ENCODE measurements at places on chromosomes 6 and 20.

DNA sequence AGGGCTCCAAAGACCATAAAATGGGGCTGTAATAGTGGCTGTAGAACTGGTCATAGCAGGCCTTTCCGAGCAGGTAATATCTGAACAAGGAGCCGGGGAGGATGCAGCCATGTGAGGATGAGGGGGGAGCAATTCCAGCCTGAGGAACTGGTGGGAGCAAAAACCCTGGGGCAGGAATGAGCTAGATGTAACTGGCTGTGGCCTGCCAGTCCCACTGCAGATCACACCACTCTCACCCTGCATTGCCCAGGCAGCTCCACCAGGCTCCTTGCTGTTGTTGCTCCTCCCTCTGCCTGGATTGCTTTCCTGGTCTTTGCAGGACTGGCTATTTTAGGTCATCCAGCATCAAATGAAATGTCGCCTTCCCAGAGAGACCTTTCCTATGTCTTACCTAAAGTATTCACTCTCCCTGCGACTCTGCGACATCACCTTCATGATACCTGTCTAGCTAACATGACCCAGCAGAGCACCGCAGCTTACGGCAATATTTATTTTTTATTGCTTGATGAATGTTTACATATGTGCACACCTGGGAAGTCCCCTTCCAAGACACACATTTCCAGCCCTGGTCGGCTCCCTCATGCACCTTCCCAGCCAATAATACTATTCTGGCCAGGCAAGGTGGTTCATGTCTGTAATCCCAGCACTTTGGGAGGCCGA lies 2.4 kb upstream of the ZFP64 start:
- DNase-seq: no peak

DNA sequence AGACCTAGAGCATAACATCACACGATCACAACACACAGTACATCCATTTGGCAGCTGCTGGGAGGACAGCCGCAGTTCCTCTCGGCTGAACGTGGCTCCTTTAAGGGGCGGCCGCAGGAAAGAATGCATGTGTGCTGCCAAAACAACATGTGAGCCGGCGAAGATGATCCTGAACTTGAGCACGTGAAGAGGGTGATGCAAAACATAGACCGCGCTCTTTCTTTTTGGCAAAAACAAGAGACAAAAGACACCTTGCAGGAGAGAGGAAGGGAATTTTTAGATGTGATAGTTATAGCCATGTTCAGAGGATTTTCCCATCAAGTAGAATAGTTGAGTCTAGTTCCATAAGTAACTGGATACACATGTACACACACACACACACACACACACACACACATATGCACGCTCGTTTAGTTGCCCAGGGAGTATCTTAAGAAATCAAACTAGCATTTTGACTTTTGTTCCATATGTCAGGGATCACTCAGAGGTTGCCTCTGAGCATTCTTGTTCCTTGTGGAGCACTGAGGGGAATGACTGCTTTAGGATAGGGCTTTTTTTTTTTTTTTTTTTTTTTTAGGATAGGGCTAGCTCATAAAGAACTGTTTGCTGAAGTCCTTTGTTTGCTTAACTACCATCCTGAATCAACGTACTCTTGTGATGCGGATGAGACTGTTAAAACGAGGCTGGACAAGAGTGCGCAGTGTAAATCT lies 21.7 kb upstream of the RANBP9 start:
- no peak for DNase-seq

- no peak for DNase-seq
These were observed 120.6 kb upstream of the TMEM181 start for GRCh38 chr6:158439255-158439654.

- no peak for DNase-seq
These were observed 600.5 kb upstream of the GJE1 start for GRCh38 chr6:141532211-141532610.

GRCh38 chr6:34339432-34339831 lies 53.0 kb downstream of the NUDT3 start:
- DNase-seq: no peak

- no peak for DNase-seq
These were observed 14.2 kb downstream of the E2F3 start for GRCh38 chr6:20415712-20416454.

- no peak for DNase-seq
These were observed 461.8 kb downstream of the CDKAL1 start for GRCh38 chr6:20996099-20996498.

GRCh38 chr6:64996301-64996700 lies 710.7 kb downstream of the EYS start:
- no peak for DNase-seq

DNA sequence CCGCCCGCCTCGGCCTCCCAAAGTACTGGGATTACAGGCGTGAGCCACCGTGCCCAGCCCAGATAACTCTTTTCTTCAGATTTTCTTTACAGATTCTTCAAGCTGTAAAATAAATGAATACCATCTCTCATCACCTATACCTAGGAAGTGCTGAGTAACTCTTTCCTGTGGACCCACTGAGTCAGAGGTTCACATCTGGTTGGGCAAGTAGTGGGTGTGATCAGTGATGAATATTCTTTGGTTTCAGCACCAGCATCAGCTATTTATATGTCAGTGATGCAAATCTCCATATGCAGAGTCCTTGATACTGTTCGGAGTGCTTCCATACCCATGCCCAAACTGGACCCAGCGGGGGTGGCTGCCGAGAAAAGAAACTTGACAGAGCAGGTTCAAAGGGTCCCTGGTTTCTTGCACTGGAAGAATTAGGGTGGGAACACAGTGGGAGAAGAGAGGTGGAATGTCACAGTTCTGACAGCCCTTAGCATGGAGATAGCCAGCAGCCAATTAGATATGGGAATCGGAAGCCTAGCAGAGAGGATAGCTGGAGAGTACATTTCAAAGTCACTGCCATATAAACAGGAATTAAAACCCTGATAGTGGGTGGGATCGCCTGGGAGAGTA lies 64.9 kb upstream of the DDR1 start:
- no peak for DNase-seq

- no peak for DNase-seq
These were observed 224.9 kb downstream of the FARS2 start for GRCh38 chr6:5486214-5486613.

- DNase-seq: peak; percentile 50
These were observed 81.7 kb upstream of the NFATC2 start for GRCh38 chr20:51624157-51624731.

DNA sequence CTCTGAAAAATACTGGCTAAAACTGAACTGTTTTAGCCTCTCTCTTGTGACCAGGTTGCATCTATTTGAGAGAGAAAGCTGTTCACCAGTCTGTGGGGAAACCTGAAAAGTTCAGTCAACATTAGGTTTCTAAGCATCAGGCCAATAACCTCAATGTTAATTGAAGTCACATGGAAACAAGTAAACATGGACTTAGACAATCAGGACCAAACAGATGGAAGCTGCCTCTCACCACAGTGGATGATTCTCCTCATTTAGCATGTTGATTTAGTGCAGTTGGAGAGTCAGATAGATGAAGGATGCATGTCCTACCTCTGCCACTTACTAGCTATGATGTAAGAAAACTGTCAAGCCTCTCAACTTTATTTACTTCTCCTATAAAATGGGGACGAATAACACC lies 18.2 kb downstream of the SCGN start:
- no peak for DNase-seq

GRCh38 chr6:88708197-88708744 lies 255.1 kb downstream of the RNGTT start:
- no peak for DNase-seq

DNA sequence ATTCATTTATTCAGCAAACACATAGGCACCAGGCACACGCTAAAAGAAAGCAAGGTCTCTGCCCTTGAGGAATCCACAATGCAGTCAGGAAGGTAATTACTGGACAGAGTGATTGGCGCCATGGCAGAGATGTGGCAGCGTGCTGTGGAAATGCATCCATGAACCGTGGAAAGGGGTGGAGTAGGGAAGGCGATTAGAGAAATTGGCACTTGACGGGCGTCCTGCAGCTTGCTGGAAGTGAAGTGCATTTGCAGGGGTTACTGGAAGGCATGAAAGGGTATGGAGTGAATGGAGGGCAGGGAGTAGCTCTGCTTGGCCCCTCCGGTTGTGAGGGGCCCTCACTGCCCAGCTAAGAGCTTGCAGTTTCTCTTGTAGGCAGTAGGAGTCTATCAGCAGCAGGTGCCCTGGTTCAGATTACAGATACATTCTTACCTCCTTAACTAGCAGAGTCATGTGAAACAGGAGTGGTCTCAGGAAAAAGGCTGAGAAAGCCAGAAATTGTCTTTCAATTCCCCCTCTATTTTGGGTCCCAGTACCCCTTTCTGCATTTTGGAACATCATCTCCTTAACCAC lies 122.5 kb upstream of the TIAM2 start:
- DNase-seq: no peak

DNA sequence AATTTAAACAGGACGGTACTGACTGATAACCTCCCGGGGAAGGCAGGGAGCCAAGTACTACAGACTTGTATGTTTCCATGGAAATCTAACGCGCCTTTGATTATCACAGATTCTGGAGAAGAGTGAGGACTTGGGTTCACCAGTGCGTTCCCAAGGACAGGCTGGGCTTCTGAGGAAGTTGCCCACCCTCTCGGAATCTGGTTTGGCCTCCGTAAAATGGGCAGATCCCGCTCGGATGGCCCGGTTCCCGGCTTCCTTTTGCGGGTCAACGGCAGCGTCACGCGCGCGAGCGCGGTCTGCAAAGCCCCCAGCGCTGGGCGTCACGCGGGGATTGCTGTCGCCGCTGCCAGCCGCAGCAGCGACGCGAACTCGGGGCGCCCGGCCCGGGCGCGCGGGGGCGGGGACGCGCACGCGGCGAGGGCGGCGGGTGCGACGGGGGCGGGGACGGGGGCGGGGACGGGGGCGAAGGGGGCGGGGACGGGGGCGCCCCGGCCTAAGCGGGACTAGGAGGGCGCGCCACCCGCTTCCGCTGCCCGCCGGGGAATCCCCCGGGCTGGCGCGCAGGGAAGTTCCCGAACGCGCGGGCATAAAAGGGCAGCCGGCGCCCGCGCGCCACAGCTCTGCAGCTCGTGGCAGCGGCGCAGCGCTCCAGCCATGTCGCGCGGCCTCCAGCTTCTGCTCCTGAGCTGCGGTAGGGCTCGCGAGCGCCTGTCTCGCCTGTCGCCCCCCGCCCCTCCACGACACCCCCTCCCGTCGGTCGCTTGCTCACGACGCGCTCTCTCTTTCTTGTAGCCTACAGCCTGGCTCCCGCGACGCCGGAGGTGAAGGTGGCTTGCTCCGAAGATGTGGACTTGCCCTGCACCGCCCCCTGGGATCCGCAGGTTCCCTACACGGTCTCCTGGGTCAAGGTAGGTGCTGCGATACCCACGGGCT lies at the start of gene CD83:
Gene CD83, plus strand, starts transcription at position 615 of the 933 bp plus-strand sequence. Its CDS starts 40 bp downstream, at position 655.
- peak; percentile 10 for DNase-seq

GRCh38 chr6:40325791-40326190 lies 261.4 kb downstream of the LRFN2 start:
- DNase-seq: no peak

DNA sequence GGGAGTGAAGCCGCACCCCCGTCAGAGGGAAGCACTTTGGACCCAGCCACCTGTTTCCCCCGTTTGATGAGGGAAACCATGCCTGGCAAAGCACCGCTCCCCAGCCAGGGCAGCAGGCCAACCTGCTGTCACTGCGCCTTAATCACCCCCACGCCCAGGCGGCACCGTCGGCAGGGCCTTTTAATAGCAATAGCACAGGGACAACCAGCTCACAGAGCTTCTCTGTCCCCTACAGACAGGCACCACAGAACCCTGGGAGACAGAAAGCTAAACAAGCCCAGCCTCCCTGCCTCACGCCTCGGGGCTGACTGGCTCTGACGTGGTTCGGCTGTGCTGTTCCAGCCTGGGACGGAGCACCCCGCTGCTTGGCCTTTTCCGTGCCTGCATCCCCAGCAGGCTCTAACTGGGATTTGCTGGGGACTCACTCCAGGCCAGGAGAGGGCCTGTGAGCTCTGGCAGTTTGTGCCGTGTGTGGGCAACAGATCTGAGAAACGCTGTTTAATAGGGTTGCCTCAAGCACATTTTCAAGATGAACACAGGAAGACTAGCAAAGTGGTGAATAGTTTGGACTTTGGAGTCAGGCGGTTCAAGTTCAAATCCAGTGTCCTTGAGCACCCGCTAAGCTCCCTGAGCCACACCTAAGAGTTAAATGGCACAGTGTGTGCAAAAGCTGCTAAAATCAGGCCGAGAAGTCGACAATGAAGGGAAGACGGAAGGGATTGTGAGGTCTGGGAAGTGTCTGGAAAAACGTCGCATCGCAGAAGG lies 223.8 kb downstream of the NRN1 start:
- no peak for DNase-seq

DNA sequence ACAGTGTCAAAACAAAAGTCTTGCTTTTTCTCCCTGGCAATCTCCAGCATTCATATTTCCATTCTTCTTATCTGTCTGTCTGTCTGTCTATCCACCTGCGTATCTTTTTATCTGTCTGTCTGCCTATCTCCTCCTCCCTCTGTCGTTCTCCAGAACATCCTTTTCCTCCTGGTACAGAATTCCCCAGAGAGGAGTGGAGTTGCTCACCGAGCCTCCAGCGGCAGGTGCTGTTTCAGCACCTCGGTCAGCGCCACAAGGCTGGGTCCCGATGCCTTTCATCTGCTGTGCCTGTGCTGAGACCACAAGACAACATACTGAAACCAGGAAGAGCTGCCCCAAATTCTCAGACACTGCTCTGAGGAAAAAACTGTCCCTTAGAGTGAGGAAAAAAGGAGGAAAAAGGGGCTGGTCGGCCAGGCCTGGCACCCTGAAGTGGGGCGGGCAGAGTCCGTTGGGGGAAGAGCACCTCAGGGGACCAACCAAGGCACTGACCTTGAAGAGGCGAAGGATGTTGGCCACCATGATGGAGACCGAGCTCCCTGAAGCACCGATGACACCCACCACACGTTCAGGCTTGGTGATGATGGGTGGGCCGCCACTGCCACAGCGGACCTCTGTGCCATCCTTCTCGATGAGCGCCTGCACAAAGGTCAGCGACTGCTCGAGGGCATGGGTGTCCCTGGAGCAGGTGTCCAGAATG lies 13.3 kb downstream of the GRM4 start:
- DNase-seq: no peak

DNA sequence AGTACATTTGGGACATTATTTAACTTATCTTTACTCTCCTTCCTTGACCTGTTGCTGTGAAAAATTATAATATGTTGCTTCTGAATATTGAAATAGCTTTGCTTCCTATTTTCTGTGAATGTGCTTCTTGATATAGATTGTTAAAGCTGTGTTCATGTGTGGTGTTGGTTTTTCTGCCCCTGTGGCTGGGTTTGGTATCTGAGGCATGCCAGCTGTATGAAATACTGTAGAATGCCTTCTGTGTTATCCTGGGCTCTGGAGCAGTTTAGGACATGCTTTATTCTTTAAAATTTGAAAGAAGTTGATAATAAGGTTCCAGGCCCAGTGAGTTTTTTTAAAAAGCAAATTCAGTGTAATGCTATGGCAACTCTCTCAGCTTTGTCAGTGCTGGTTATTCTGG lies 71.7 kb downstream of the HIVEP1 start:
- no peak for DNase-seq

Measured in SHP77 (cell line).